ENCODE measurements at places on chromosomes 6 and 20.

DNA sequence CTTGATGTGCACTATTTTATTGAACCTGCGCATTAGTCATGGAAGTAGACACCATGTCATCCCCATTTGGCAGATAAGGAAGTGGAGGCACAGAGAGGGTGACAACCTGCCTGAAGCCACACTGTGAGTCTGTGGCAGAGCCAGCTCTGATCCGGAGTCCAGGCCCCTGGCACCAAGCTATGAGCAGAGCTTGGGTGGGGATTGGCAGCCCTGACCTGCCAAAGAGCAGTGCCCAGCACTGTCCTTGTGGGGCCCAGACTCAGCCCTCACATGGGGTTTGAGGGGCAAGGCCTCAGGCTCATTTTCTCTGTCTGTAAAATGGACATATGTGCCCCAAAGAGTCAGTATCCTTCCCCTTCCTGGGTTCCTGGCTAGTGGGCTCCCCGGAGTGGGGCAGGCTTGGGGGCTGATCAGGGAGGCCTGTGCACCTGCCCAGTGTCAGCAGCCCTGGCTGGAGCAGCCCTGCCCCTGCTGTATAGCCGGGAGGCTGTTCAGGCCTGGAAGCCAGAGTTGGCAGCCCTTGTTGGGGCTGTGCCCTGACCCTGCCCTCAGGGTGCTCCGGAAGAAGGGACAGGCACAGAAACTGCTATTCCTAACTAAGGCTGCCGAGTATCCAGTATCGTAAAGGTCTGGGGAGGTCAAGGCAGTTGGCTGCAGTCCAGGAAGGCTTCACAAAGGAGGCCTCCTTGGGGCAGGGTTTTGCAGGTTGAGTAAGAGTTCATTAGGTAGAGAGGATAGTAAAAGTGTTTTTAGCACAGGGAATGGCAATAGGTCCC lies 38.7 kb downstream of the TGM2 start:
- DNase-seq = no peak

DNA sequence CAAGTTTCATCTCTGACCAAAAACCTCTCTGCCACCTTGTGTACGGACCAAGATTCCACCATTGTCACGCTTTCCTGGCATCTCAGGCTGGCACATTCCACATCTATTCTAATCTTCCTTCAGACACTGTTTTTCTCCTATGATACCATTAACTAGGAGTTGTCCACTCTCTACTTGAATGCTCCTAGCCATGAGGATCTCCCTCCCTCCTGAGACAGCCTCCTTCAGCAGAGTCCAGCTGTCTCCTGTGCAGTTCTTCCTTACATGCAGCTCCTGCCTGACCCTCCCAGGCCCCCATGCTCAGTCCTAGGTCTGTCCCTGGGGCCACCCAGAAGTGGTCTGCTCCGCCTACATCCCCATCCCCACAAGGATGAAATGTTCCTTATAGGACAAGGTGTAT lies 90.9 kb downstream of the CHMP4B start:
- no peak for DNase-seq

DNA sequence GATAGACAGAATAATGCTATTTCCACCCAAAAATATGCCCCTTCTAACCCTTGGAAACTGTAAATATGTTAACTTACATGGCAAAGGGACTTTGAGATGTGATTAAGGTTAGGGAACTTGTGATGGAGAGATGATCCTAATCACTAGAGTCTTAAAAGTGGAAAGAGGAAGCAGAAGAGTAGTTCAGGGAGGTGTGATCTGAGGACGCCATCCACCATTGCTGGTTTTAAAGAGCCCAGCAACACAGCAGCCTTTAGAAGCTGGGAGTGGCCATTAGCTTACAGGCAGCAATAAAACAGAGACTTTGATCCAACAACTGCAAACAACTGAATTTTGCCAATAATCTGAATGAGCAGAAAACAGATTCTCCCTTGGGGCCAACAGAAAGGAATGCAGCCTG lies 30.6 kb downstream of the ZNF311 start:
- no peak for DNase-seq

DNA sequence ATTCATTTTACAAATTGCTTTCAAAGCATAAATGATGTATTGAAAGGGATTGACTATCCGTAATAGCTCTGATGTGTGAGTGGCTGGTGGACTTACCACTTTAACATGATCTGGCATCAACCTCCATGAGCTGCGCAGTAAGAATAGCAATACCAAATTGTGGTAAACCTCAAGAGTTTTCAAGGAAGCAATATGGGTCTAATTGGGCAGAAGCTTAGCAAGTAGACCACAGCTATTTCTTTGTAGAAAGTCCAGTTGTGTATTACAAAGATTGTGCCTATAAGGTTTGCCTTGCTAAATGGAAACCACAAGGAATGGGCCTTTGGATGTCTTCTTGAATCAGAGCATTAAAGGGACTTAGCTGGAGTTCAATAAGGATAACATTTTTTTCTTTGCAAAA lies 736.6 kb downstream of the KIF16B start:
- no peak for DNase-seq

GRCh38 chr6:89186762-89187161 lies 30.4 kb downstream of the GABRR1 start:
- no peak for DNase-seq

GRCh38 chr6:69584536-69584912 lies 212.3 kb downstream of the LMBRD1 start:
- DNase-seq = no peak

DNA sequence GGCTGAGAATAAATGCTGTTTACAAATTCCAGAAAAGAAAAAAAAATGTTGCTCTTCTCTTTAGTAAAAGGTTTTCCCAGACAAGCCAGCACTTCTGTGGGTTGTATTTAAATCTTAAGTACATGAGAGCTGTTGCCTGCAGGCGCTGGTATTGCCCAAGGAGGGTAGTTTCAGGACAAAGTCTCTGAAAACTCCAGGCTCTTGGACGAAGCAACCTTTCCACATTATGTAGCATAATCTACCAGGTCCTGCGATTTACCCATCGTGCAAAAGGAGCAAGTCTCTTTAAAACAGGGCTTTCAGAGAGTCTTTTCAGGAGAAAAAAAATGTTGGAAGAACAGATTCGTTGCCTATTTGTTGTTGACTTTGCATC lies 65.6 kb downstream of the PLG start:
- no peak for DNase-seq

DNA sequence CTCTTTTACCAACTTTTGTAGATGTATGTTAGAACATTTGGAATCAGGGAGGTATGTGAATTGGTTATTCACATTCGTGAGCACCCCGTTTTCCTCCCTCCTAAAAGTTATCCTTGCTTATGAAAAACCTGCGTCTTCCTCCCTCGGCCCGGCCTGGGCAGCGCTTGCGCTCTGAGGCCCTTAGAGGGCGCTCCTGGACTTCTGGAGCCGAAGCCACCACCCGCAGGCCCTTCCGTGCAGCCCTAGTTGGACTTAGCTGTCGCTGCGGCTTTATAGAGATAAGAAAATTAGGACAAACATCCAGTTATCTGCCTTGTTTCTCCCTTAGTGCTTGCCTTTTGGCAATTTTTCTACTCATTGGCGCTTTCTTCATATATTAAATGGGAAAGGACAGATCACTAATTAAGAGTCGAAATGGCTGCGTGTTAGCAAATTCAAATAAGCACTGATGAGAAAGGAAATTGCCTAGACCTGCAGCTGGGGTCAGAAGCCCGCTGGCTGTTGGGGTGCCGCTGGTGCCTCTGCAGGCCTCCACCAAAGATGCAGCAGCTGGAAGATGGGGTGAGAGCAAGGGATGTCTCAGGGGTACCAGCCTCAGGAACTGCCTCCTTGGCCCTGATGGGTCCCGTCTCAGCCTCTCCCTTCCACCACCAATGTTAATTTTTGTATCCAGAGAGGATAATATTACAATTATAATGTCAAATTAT lies 5.2 kb downstream of the FNDC1 start:
- DNase-seq = peak; percentile 67

DNA sequence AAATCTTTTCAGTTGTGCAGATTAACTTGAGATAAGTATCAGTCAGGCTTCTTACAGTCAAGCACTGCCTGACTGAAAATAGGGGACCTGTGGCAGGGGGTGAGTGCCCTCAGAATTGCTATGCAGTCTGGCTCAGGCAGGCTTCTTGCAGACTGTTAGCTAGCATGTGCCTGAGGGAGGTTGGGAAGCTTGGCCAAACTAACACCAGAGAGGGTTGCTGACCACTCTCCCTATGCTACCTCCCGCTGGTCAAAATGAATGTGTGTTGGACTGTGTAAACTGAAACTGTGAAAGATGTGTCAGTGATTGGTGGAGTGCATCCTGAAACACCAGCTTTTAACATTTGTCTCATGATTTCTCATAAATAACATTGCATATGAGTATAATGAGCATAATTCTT lies 622.3 kb upstream of the IMPG1 start:
- DNase-seq = no peak

- DNase-seq = peak; percentile 34
Measured at GRCh38 chr6:3977875-3978711, 100.8 kb downstream of the FAM217A start.

- DNase-seq = no peak
Measured at GRCh38 chr6:13303668-13304017, 24.7 kb downstream of the TBC1D7 start.

GRCh38 chr6:109298605-109299264 lies 83.5 kb downstream of the CD164 start:
- no peak for DNase-seq

- DNase-seq = no peak
Measured at GRCh38 chr20:9402141-9402540, 112.2 kb upstream of the LAMP5 start.

DNA sequence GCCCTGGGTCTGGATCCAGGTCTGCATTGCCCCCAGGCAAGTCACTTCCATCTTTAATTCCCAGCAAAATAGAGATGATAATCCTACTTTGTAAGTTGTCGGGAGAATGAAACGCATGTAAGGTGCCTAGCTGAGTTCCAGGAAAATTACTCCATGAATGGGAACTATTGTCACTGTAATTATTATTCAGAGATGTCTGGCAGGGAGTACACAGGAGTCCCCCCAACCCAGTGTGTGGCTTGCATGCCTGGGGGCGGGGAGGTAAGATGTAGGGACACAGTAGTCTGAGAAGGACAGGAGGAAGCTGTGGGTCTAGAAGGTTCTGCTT lies 85.4 kb downstream of the CD40 start:
- no peak for DNase-seq

DNA sequence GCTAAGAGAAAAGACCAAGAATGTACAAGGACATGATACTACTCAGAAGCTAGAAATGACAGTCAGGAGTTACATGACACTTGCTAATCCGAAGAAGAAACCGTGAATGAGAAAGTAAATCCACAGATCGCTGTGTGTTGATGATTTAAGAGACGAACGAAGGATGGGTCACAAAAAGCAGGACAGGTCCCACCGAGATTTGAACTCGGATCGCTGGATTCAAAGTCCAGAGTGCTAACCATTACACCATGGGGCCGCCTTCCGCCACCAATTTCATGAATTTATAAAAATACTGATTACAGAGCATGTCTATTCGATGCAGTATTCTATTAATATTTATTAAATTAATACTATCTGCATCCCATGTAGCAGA lies 54.0 kb upstream of the BTN3A2 start:
- DNase-seq = peak; percentile 34

GRCh38 chr20:11716239-11716944 lies 201.3 kb upstream of the BTBD3 start:
- DNase-seq = no peak

- DNase-seq = no peak
Measured at GRCh38 chr6:67694127-67694526, 941.0 kb upstream of the ADGRB3 start.

DNA sequence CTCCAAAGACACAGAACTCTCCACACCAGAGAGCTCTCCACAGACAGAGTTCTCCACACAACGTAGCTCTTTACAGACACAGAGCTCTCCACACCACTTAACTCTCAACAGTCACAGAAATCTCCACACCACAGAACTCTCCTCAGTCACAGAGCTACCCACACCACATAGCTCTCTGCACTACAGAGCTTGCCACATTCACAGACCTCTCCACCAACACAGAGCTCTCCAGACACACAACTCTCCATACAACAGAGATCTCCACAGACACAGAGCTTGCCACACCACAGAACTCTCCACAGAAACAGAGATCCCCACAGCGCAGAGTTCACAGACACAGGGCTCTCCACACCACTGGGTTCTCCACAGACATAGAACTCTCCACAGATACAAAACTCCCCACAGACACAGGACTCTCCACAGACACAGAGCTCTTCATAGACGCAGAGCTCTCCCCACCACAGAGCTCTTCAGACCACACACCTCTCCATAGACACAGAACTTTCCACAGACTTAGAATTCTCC lies 52.5 kb downstream of the ERMARD start:
- DNase-seq = no peak

- DNase-seq = no peak
Measured at GRCh38 chr20:58429303-58429702, 40.3 kb downstream of the VAPB start.

DNA sequence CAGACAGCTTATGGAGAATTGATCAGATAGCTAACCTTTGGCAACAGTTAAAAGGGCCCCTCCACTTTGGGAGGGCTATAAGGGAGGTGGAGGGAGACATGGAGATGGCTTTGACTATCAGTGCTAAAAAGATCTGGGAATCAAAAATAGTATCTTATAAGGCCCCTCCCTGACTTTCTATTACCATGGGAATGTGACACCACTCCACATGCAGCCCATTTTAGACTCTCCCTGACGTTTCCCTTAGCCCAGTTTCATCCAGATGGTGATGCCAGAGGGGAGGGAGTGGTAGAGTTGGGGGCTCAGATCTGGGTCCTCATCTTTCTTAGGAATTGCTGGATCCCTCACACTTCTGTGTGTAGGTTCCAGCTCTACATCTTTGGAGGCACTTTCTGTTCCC lies 200.0 kb upstream of the DTNBP1 start:
- DNase-seq = no peak

GRCh38 chr6:48067886-48068277 lies 43.1 kb downstream of the PTCHD4 start:
- no peak for DNase-seq

DNA sequence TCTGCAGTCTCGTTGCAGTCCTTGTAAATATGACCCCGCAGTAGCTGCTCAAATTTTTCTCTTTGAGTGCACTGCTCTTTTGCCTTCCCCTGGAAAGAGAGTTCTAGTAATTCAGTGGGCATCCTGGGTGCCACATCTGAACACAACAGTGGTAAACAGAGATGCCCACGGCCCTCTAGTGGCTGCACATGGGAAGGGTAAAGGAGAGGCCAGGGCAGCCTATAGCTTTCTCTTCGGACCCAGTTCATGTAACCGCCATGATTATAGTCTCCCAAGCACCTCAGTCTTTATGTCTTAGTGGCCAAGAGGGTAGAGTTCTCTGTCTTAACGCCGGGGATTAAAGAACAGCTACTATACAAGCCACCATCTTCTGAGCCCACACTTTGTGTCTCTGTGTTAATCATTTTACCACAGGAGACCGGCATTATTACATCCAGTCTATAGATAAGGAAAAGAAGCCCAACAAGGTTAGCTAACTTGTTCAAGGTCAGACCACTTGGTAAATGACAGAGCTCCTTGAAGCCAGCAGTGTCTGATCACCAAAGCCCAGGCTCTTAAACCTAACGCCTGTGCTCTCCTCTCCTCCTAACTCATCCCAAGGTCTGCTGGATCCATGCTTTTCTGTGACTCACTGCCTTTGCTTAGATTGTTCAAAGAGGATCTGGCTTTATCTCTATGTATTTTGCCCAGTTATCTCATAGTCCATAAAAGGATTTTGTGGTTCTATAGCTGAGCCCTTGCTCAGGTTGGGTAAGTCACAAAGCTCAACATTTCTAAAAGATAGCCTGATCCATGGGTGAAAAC lies 81.8 kb downstream of the ISM1 start:
- peak; percentile 41 for DNase-seq

Measured in activated CD4-positive, alpha-beta T cell treated with anti-CD3 and anti-CD28 coated beads, Interleukin-2, amount 50 U/mL, for 1 hour (primary cell).